A172 (cell line): ENCODE measurements at places on chromosomes 3 and 15.

GRCh38 chr3:10387881-10388609 is 67.1 kb upstream of the SEC13 start:
- DNase-seq = no peak

GRCh38 chr15:69472046-69472445 is 19.4 kb downstream of the RPLP1 start:
- no peak for DNase-seq

GRCh38 chr3:40242216-40242615 is 67.3 kb upstream of the EIF1B start:
- DNase-seq = no peak

DNA sequence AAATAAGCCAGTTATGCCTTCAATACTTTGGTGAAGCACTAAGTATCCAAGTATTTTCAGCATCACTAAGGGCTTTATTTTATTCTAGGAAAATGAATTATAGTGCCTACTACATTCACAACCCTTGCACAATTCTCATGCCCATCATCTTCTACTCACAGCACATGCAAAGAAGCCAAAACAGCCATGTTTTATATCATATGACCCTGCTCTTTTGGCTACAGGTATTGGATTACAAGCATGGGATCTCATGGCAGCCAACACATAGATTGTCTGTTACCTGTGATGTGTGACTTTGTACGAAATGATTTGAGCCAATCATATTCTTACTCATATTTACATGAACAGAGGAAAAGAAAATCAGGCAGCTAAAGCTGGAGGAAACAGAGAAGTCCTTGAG is 38.6 kb downstream of the STT3B start:
- no peak for DNase-seq

- no peak for DNase-seq
These were observed 11.2 kb downstream of the ZXDC start for GRCh38 chr3:126464494-126464893.

GRCh38 chr3:166685246-166685645 is 694.9 kb downstream of the ZBBX start:
- DNase-seq = no peak

DNA sequence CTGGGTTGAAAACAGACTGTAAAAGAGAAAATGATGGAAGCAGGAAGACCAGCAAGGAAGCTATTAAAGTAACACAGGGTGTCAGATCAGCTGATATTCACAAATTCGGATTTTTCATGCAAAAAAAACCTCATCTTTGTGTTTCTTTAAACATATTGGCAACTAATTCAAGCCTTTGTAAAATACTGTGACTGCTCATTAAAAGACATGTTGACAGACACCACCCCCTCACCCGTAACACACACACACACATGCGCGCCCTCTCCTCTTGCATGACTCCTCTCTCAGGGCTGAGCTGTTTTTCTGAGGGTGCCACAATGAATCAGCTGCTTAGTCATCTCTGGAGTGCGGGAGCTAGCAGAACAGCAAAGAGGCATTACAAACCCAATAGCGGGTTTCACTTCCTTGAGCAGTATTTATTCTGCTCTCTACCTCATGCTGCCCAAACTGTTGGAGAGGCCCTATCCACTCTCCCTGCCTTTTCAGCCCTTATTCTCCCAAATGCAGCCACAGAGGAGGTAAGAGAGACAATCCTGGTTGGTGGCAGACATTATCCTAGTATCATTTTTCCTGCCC is 35.8 kb upstream of the CCDC80 start:
- DNase-seq = peak; percentile 95

DNA sequence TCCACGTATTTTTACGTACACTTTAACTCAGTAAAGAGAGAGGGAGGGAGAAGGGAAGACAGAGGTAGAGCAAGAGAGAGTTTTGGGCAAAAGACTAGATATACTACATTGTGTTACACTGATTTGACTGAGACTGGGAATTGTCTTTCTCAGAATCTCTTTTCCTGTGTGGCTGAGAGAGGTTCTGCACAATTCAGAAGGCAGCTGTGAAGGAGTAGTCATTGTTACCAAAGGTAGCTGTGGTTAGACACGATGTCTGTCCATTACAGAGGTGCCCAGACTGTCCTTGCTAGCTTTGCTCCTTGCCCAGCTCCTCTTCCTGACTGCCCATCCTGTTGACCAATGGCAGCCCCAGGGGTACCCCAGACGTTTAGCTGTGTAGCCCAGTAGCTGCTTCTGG is 577.5 kb upstream of the CBLB start:
- DNase-seq = no peak

DNA sequence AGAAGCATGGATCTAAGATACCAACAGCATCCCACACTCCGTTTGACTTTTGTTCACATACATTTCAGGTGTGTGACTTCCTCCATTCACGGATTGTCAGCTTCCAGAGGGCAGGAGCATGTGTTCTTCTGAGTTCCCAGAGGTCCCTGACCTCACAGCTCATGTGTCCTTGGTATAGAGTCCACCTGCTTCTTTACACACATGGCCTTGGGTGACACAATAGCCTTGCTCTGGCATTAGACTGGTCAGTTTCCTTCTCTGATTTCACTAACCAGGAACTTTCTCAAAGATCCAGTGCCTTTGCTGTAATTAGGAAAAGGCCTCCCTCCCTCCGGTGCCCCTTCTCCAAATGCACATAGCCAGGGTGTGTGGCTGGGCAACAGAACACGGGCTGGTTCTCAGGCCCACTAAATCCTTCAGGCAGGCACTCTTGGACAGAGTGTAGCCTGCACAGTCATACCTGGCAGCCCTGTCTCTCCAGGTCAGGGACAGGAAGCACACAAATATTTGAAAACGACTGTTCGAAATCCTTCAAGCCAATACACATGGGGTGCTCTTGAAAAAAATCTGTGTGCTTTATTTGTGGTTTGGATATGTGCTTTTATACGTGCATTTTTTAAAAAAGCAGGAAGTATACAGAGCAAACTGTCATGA is 81.1 kb downstream of the TRIM42 start:
- DNase-seq = no peak

- DNase-seq = peak; percentile 6
These were observed 11.4 kb upstream of the HDGFL3 start for GRCh38 chr15:83219026-83219425.

- no peak for DNase-seq
These were observed 554.5 kb upstream of the TBL1XR1 start for GRCh38 chr3:177751770-177752169.

DNA sequence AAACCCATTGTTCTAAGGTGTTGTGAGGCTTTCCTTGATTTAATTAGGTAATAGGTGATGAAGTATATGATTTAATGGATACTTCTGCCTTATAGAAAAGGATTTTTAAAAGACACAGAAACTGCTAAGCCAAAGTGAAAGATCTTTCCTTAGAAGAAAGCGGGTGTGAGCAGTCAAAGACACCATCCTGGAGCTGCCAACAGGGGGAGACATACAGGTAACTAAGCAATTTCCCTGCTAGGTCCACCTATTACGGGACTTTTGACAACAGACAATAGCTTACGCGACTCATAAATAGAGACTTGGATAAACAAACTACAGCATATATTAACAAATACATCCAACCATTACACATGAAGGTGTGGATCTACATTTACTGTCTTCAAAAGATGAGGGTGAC is 669.5 kb downstream of the SQOR start:
- peak; percentile 22 for DNase-seq

DNA sequence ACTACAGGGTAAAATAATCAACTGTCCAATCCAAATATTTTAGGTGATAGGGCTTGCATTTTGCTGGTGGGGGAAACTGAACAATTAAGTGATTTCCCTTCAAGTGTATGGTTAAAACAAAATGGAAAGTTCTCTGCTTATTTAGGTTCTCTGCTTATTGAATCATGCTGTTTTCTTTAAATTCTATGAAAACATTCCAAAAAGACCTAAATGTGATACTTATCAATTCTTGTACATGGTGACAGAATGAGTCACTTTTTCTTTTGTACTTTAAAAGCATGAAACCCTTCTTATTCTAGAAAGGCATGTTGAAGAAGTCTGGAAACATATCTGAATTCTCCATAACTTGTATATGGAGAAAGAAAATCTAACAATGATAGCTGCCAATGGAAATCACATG is 192.6 kb downstream of the FMN1 start:
- no peak for DNase-seq

GRCh38 chr3:156206157-156206556 is 85.8 kb downstream of the KCNAB1 start:
- no peak for DNase-seq

DNA sequence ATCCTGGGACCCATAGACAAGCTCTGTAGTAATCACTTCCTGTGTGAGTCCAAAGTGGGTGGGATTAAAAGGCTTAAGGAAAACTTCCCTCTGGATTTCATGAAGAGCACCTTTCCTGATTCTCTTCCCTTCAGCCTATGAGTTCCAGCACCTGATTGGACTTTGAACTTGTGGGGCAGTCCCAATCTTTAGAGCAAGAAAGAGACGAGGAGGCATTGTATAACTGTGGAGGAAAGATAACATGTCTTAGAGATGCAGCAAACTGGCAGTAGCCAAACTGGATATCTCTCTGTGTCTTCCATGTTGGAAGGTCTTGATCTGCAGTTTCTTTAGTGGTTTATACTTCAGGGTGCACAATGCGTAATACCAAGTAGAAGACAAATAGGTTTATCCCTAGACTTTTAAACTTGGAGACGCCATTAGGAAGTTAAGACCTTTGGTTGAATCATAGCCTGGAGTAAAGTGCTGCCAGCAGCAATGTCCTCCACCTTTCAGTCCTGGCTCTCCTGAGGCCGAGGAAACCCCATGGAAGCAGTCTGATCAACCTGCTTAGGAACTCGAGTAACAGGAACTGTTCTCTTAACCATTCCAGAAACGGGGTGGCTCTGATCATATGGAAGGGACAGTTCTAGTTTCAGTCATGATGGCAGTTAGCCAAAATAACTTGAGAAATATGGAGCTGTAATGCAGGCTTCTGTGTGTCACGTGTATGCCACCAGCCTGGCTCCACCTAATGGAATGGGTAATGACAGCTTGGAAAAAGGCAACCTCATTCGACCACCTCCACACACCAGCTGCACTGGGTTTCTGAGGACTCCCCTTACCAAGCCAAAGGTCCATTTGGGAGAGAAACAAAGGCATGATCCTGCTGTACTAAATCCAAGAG is 4.7 kb downstream of the EIF1B start:
- no peak for DNase-seq

- no peak for DNase-seq
These were observed 61.4 kb upstream of the CD47 start for GRCh38 chr3:108152274-108152673.

GRCh38 chr3:44099566-44100297 is 142.0 kb upstream of the TOPAZ1 start:
- no peak for DNase-seq

DNA sequence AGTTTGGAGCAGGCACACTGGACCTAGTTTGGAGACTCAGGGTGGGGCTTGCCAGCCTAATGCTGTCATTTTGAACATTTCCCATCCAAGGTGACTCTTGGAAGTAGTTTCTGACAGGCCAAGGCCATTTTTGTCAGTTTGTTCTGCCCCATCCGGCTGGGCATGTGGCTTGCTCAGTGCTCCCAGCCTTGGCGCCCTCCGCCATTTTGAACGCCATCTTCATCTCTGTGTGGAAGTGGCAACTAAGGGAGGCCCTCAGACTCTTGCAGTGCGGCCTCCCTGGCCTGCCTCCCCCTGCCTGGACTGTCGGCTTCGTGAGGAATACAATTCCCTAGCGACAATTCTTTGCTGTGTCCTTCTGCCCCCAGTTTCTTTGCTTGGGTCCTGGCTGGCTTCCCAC is 150.6 kb upstream of the RGMA start:
- DNase-seq = no peak

DNA sequence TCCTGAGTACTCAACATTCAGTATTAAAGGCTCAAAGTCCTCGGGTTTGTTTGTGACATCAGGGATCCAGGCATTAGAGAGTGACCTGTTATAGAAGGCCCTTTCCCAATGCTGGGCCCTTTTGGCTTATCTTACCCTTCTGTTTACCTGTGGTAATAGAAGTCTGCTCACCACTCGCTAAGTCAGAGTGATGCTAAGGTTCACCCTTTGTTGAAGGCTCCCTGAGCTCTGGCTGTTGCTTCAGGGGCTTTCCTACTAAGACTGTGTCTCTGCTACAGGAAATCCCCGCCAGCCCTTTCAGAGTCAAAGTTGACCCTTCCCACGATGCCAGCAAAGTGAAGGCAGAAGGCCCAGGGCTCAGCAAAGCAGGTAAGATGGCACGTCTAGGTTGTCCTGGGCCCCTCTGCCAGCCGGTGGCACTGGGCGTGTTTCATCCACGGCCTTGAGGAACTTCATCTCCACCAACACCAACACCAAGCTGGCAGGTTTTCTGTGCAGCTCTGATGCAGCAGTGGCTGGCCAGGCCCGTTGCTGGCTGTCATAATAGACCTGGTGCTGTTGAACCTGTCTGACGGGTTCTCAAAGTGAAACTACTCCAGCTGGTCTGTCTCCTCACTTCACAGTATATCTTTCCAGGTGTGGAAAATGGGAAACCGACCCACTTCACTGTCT is 99.1 kb downstream of the DNASE1L3 start:
- DNase-seq = no peak

GRCh38 chr3:103218793-103219192 is 784.0 kb downstream of the ZPLD1 start:
- DNase-seq = peak; percentile 3

- no peak for DNase-seq
These were observed 3.2 kb downstream of the MAP2K1 start for GRCh38 chr15:66389859-66390381.

DNA sequence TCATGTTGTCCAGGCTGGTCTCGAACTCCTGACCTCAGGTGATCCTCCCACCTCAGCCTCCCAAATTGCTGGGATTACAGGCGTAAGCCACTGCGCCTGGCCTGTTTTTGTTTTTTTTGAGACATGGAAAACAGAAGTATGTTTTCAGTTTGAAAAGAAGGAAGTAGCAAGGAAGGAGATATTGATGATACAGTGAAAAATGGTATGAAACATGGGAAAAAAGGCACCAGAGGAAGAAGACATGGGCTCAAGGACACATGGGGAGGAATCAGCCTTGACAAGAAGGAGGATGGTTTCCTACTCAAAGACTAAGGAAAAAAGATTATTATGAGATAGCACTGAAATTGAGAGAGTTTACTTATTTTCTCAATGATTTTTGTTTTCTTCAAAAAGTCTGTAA is 30.7 kb downstream of the FMN1 start:
- no peak for DNase-seq

- no peak for DNase-seq
These were observed 24.5 kb downstream of the NIPA1 start for GRCh38 chr15:22810853-22811338.

- DNase-seq = no peak
These were observed 121.9 kb downstream of the NEO1 start for GRCh38 chr15:73174171-73174570.

GRCh38 chr3:29212789-29213433 is 68.0 kb upstream of the RBMS3 start:
- DNase-seq = no peak
